ENCODE measurements at places on chromosomes 6 and 20. TPM values are rescaled to one million over a fixed set of nuclear protein-coding genes. Genes with fewer than 3 reads are reported as not detected.

DNA sequence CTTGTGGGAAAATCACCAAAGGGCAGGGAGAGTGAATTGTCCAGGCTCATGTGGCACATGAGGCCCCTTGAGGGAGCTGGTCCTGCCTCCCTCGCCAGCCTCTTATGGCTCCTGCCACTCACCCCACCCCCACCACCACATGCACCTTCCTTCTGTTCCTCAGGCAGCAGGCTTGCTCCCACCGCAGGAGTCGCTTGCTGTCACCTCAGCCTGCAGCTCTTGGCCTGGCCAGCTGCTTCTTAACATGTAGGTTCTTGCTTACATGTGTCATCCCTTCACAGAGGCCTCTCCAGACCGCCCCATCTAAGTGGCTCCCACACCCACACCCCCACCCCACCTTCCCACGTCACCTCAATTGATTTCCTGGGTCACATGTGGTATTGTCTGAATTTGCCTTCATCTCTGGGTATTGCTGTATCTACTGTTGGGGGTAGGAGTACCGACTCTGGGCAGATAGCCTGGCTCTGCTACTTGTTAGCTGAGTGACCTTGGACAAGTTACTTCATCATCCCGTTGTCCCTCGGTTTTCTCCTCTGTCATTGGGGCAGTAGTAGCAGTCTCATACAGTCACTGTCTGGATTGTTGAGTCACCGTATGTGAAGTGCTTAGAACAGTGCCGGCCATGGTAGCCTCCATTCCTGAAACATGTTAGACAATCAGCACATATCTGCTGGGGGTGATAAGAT, 41.7 kb downstream of the SLC9A8 start:
- no peak overlapping the region for H3K4me3 ChIP-seq
- no peaks in the 10 kb centered on the region for H3K27me3 ChIP-seq
- H3K4me1 ChIP-seq: peaks cover 47% of the 10 kb centered on the region
- no peak overlapping the region for H3K27ac ChIP-seq
- no peak for DNase-seq

DNA sequence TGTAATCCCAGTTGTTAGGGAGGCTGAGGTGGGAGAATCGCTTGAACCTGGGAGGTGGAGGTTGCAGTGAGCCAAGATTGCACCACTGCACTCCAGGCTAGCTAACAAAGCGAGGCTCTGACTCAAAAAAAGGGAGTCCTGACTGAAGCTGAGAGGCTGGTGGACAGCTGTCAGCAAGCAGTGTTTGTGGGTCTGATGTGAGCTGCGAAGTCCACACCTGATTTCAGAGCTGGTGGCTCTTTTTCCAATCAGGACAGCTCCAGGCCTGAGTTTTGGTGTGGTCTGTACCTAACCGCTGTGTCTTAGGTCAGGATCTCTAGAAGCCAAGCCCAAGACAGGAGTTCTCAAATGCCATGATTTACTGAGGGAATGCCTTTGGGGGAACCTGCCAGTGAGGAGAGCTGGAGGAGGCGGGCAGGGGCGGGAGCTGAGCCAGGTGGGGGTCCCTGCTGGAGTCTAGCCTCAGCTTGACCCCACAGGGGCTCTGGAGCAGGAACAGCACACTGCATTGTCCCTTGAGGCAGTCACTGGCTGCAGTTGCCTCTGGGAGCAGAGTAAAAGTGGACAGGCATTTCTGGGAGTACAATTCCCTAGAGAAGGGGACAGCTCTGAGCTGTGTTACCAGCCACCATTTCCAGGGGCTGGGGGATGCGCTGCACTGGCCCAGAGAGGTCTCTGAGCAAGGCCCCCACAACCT, 5.0 kb downstream of the GFRA4 start:
- H3K4me3 ChIP-seq: no peak overlapping the region
- no peaks in the 10 kb centered on the region for H3K36me3 ChIP-seq
- no peak for DNase-seq
- H3K27ac ChIP-seq: no peak overlapping the region
- H3K27me3 ChIP-seq: peaks cover 47% of the 10 kb centered on the region

The SIRPD gene
- total RNA-seq: not detected

- no peaks in the 10 kb centered on the region for H3K36me3 ChIP-seq
- H3K4me3 ChIP-seq: no peak overlapping the region
- no peak overlapping the region for H3K27ac ChIP-seq
- H3K4me1 ChIP-seq: no peaks in the 10 kb centered on the region
- no peak for DNase-seq
- 0 out of 2 replicates have a peak, but pooled peaks cover 4% of the 10 kb centered on the region for H3K27me3 ChIP-seq
Observed at GRCh38 chr6:55518529-55519060, 60.4 kb downstream of the HMGCLL1 start.

GRCh38 chr6:112957536-112957916, 610.4 kb downstream of the RFPL4B start:
- H3K27ac ChIP-seq: no peak overlapping the region
- no peak overlapping the region for H3K4me3 ChIP-seq
- no peak for DNase-seq
- H3K36me3 ChIP-seq: no peaks in the 10 kb centered on the region
- H3K27me3 ChIP-seq: no peaks in the 10 kb centered on the region
- peaks cover 10% of the 10 kb centered on the region for H3K4me1 ChIP-seq

The PRKN gene
- not detected for total RNA-seq

DNA sequence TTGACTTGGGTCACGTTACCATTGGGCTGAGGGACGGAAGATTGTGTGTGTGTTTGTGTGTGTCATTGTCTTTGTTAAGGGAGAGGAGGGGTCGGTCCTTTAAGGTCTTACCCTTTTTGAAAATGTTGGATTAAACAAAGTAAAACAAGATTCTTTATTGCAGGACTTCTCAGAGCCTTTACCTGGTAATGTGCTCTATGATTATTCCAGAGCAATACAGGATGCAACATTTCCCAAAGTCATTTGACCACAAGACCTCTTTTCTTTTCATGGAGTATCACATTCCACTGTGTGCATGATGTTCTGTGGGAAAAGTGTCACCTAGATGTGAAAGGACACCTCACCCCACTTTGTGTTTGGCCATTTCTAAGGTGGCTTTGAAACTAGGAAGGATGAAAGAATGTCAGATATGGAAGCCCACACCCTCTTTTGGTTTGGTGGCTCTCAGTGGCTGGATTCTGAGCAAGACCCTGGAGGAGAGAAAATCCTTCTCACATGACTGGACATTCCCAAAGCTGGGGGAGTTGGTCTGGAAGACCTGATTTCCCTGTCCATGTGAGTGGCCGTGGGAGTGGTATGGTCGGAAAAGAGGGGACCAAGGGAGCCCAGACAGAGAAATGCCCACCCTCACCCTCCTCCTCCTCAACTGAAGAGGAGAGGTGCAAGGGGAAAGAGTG, 18.2 kb upstream of the ZNF831 start:
- no peak for DNase-seq
- H3K27ac ChIP-seq: no peak overlapping the region
- no peak overlapping the region for H3K4me3 ChIP-seq
- no peaks in the 10 kb centered on the region for H3K36me3 ChIP-seq

GRCh38 chr6:16721977-16722376, 39.3 kb downstream of the ATXN1 start:
- no peak overlapping the region for H3K27ac ChIP-seq
- H3K4me3 ChIP-seq: no peak overlapping the region
- no peak for DNase-seq
- peaks cover 3% of the 10 kb centered on the region for H3K36me3 ChIP-seq
- peaks cover 55% of the 10 kb centered on the region for H3K4me1 ChIP-seq

- peak overlapping the region; percentile 80 for H3K27ac ChIP-seq
- peaks cover 37% of the 10 kb centered on the region for H3K4me1 ChIP-seq
- H3K27me3 ChIP-seq: no peaks in the 10 kb centered on the region
- DNase-seq: peak; percentile 85
- H3K36me3 ChIP-seq: no peaks in the 10 kb centered on the region
Observed at GRCh38 chr20:10982692-10983091, 308.9 kb upstream of the JAG1 start.

The HLA-DOA gene
- not detected for total RNA-seq
